ENCODE measurements at places on chromosomes 13 and 19. TPM values are rescaled to one million over a fixed set of nuclear protein-coding genes. Genes with fewer than 3 reads are reported as not detected.

The GRIK5 gene
- total RNA-seq, result not detected

The SH2D3A gene
- total RNA-seq, result 8.1 TPM

The SPART gene
- 63.6 TPM for total RNA-seq

The EBI3 gene
- total RNA-seq, result not detected

The HNRNPUL1 gene
- total RNA-seq, result 89.5 TPM

- DNase-seq, result no peak
Observed at GRCh38 chr13:94537740-94538630, 58.0 kb downstream of the TGDS start.

DNA sequence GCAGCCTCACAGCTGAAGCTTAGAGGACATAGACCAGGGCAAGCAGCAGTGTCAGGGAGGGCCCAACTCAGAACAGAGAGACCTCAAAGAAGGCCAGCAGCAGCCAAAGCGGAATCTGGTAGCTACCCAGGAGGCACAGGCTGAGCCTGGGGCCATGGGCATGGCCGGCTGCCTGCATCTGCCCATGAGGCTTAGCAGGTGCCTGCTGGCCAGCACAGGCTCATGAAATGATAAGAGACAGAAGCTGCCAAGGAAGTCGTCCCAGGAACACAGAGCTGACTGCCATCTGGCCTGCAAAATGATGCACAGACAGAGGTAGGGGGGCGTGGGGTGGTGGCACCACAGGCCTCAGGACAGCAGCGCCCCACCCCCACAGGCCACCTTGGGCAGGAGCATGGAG is 29.2 kb downstream of the TUBA3C start:
- DNase-seq, result no peak

DNA sequence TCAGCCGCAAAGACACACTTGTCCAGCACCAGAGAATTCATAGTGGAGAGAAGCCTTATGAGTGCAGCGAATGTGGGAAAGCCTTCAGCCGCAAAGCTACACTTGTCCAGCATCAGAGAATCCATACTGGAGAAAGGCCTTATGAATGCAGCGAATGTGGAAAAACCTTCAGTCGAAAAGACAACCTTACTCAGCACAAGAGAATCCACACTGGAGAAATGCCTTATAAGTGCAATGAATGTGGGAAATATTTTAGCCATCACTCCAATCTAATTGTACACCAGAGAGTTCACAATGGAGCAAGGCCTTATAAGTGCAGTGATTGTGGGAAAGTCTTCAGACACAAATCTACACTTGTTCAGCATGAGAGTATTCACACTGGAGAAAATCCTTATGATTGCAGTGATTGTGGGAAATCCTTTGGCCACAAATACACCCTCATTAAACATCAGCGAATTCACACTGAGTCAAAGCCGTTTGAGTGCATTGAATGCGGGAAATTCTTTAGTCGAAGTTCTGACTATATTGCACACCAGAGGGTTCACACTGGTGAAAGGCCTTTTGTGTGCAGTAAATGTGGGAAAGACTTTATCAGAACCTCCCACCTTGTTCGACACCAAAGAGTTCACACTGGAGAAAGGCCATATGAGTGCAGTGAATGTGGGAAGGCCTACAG is 6.8 kb downstream of the ZNF134 start:
- no peak for DNase-seq

- no peak for DNase-seq
Observed at GRCh38 chr13:31321457-31321856, 121.7 kb downstream of the B3GLCT start.

GRCh38 chr19:18007044-18007916 is 690 bp upstream of the ARRDC2 start:
- DNase-seq, result peak; percentile 57

DNA sequence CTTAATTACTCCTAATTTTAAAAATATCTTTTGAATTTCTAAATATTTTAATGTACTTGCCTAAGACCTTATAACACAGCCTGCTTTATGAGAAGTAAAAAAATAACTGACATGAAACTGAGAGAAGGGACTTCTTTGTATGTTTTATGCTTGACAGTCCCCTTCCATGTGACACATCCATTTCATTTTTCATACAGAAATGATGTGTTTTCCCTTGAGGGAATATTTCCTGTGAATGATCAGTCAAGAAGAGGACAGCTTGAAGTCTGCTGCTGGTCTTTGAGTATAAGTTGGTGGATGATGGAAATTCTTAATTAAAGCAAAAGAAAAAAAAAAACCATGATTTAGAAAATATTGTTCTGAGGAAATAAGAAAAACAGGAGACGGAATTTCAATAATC is 230.4 kb upstream of the KLHL1 start:
- no peak for DNase-seq

DNA sequence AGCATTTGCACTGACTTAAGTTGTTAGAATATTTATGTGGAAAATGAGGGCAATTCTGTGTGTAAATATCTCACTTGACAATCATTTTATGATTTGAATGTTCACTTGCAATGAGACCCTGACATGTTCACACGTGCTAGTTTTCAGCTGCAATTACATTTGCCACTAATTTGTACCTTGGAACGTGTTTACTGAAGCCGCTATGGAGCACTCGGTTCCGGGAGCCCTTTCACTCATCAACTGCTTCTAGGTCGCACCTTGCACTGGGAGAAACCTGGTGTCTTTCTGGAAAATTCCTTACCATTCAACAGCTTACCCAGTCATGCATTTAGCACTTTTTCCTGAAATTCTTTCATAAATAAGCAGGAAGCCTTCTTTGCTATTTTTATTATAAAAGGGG is 229.6 kb downstream of the ZIC5 start:
- no peak for DNase-seq

DNA sequence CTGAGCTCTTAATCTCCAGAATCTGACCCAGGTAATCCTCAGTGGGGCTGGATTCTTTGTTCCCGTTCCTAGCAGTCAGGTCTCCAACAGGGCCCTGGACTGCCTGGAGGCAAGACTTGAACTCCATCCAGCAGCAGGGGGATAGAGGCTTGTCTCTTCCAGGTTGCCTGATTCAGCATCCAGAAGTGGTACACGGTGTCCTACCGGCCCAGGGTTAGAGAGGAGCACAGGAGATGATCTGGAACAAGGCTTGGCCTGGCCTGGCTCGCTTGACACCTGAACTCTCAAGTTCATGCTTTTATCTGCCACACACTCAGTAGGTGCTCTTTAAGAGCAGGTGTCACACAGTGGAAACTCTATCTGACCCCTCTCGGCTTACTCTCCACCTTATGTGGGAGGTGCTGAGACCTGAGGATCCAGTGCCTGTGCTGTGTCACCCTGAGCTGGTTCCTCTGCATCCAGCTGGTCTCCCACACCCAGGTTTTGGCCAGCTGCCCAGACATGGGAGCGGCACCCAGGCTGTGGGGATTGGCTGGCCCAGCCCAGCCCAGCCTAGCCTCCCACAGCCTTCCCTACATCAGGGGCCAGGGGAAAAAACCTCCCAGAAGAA is at the start of gene CYP4F3:
Gene CYP4F3 (plus strand): TSS at position 604 of the 610 bp plus-strand sequence. CDS start 519 bp downstream, outside the sequence.
- peak; percentile 82 for DNase-seq

DNA sequence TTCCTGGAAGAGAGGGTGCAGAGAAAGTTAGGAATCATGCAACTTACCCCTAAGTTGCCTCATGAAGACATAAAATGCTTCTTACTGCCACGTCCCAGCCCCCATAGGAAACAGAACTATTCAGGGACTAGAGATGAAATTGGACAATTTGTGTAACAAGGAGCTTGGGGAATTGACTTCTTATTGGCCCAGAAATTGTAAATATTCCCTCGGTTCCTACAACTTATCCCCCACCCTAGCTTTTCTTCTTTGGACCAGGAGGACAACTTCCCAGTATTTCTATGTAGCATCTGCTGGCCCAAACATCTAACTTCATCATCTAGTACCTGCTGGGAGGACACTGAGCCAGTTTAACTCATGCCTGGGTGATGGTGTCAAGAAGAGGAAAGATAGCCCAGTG is at the start of gene OR1M1:
Gene OR1M1 (plus strand): TSS at position 301 of the 400 bp plus-strand sequence. CDS start 6,184 bp downstream, outside the sequence.
- DNase-seq, result no peak

DNA sequence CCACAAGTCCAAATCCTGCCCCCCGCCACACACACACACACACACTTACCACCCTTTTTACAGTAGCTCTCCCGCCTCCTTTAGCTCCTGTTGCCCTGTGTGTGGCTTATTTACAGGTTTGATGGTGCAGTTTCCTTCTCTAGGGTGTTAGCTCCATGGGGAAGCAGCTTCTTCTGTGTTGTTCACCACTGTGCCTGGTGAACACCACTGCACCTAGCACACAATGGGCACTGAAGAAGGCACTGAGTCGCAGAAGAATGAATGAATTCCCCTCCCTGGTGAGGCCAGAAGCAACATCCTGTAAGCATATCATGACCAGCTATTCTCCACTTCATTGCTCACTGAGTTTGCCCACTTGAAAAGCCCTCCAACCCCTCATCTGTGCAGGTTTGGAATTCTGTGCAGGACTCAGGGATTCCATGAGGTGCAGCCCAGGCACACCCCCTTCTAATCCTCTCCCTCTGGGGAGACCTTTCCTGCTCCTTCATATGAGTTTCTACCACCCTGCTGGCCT is 3.0 kb upstream of the RAB20 start:
- no peak for DNase-seq

Measured in NCI-H460 (cell line).